ENCODE measurements at places on chromosomes 6 and 20.

- DNase-seq, result no peak
Observed at GRCh38 chr20:61587036-61587435, 335.0 kb downstream of the CDH4 start.

- DNase-seq, result peak; percentile 93
Observed at GRCh38 chr6:108074359-108075144, at the start of gene OSTM1. OSTM1 (minus strand) TSS chr6:108074741; CDS start chr6:108074651, 90 bp downstream.

GRCh38 chr20:59301343-59302007, 1.1 kb downstream of the EDN3 start:
- DNase-seq, result no peak

DNA sequence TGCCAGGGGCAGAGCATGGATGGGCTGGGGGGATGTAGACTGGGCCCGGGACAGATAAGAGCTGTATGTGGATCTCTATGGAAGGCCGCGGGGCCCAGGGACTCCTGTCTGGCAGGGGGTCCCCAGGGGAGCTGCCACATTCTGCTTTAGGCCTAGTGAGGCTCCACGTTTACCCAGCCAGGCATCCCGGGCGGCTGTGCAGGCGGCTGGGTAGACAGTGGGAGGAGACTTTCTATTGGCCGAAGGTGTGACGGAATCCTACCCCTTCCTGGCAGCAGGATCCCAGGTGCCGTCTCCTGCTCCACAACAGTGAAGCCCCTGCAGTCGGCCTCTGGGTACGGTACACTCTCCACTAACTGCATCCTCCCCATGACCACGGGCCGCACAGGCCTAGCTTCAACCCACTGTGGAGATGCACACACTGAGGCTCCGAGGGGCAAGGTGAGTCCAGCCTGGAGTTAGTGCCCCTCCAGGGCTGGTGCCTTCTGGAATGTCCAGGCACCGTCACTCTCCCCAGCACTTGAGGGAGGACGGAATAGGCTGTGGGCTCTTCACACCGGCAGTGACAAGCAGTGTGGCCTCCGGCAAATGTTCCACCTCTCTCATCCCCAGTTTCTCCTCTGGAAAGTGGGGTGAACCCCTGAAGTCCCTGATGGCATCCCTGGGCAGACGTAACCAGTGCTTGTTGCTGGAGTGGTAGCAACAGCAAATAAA, 36.8 kb upstream of the ZBP1 start:
- DNase-seq, result no peak

- no peak for DNase-seq
Observed at GRCh38 chr6:134599079-134599478, 281.2 kb upstream of the SGK1 start.

DNA sequence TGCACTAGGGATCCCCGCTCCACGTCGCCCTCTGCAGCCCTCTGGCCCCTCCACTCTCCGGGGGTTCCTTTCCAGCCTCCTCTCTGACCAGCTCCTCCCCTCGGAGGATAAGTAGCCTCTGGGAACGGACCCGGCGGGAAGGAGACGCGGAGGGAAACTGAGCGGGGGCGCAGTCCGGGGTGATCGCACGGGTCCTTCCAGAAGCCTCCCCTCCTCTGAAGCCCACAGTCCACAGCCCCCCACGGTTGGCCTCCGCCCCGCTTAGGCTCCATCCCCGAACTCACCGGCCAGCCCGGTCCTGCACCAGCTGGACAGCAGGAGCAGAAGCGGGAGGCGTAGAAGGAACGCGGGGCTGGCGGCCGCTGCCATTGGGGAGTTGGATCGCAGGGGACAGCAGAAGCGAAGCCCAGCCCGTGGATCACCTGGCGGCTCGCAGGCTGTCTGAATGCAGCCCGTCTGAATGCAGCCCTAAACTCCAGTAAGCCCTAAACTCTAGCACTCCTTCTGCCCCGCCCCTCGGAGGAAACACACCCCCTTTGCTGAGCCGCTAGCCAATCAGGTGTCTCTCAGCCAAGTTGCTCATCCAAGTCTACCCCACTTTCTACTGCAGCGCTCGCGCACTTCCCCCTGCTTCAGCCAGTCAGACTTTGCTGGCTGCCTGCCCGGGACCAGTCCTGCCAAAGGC, at the start of gene RAET1G:
Gene RAET1G, minus strand, starts transcription at position 480 of the 685 bp plus-strand sequence. Its CDS starts 111 bp downstream, at position 369.
- DNase-seq, result peak; percentile 86

- no peak for DNase-seq
Observed at GRCh38 chr20:15579688-15580087, 993.6 kb downstream of the KIF16B start.

GRCh38 chr20:4066551-4066950, 51.2 kb upstream of the RNF24 start:
- no peak for DNase-seq

Measured in stimulated activated effector memory CD8-positive, alpha-beta T cell treated with anti-CD3 and anti-CD28 coated beads, Interleukin-12 subunit alpha, Interleukin-12 subunit beta, amount 100 ng/mL, for 72 hours (primary cell).